ENCODE measurements at places on chromosomes 5 and 9.

GRCh38 chr5:14339468-14339867 is 196.3 kb downstream of the TRIO start:
- DNase-seq = no peak

DNA sequence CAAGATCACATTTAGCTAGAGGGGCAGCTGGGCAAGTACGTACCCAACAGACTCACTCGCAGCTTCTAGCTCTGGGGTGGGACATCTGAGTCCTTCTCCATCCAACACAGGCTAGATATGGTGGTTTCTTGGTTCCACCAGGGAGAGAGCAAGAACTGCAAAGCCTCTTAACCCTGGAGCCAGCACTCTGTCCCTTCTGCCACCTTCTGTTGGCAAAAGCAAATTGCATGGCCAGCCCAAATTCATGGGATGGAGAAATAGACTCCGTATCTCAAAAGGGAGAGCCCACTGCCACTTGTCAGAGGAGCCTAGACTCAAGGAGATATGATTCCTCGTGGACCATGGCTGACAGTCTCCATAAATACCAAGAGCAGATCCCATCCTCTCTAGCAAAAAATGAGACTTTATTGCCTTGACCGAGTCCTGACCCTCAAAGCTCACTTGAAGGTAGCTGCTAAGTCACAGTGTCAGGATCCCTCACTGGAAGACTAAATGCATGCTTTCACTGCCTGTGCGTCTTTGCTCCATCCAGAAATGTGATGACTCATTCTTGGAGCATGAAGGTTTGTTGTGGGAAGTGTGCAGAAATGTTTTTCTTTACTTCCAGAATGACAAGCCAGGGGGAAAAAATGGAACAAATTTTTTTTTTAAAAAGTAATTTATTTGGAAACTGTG is 28.8 kb upstream of the ROR2 start:
- DNase-seq = peak; percentile 73

- DNase-seq = no peak
Measured at GRCh38 chr5:131389096-131389868, 125.4 kb downstream of the CDC42SE2 start.

DNA sequence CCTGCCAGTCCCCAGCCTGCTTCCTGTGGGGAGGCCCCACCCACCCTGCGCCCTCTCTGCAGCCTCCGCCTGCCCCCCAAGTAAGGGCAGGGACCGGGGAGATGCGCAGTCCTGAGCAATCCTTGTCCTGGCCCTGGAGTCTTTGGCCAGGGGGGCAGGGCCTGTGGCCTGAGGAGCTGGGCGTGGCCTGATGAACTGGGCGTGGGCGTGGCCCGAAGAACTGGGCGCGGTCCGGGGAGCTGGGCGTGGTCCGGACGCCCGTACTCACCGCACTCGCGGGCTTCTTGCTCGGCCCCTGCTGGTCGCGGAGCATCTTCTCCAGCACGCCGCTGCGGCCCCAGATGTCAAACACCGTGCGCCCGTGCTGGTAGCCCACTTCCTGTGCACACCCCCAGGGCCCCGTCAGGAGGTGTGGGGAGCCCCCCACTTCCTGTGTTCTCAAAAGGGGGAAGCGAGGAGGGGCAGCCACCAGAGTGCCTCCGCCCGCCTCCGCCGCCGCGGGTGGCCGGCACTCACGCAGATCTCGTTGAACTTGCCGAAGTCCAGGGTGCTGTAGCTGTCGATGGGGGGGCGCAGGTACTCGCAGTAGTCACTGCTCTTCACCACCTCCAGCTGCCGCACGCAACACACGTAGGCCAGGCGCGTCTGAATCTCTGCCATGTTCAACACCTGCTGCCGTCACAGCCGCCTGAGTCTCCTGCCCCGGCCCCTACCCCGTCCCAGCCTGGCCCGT is 2.7 kb upstream of the NSMF start:
- DNase-seq = no peak

DNA sequence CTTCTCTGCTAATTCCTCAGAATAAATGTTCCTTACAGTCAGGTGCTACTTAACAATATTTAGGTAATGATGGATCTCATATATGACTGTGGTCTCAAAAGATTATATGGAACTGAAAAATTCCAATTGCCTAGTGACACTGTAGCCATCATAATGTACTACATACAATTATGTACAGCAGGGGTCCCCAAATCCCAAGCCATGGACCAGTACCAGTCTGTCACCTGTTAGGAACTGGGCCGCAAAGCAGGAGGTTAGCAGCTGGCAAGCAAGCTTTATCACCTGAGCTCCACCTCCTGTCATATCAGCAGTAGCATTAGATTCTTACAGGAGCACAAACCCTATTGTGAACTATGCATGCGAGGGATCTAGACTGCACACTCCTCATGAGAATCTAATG is 69.6 kb downstream of the NR2F1-AS1 start:
- no peak for DNase-seq

- no peak for DNase-seq
Measured at GRCh38 chr5:31941151-31941755, 232.9 kb downstream of the GOLPH3 start.

GRCh38 chr9:91803970-91804752 is 145.9 kb downstream of the ROR2 start:
- DNase-seq = no peak

- DNase-seq = peak; percentile 26
Measured at GRCh38 chr9:124696101-124696500, 75.0 kb downstream of the NR6A1 start.

Data from kidney tubule cell (primary cell).